ENCODE measurements at places on chromosomes 12 and 14.

- peak; percentile 25 for DNase-seq
Observed at GRCh38 chr12:26158078-26158764, 33.4 kb upstream of the BHLHE41 start.

DNA sequence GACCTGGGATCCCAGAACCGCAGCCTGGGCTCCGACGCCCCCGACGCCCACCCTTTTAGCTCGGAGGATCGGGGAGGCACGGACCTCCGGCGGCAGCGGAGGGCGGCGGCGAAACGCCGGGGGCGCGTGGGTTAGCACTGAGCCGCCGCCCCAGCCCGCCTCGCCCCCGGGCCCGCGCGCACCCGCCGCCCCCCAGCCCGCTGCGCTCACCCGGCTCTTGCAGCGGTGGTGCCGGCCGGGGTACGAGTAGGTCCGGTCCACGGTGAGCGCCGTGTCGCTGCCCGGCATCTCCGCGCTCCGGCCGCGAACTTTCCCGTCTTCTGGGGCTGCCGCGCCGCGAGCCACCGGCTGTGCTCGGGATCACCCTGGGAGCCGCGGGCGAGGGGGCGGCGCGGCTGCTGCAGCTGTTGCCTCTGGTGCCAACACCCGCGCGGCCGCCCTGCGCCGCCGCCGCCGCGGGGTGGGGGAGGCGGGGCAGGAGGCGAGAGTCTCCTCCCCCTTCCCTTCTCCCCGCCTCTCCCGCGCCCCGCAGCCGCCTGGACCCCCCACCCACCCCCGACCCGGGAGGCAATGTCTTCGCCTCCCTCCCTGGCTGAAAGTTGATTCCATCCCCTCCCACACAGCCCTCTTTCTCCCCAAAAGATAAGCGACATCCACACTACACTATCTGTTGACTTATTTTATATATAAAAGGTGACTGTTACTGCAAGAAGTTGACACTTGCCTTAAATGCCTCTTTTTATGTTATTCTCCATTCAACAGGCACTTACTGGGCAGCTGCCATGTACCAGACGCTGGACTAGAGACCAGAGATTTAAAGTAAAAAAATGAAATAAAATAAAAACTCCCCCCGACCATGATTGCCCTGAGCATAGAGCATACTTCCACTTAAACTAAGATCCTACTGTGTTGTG is at the start of gene TMCC3:
TSS of gene TMCC3 (minus strand) at position 415 of the 914 bp plus-strand sequence. CDS start at position 288, 127 bp downstream.
- DNase-seq, result no peak

DNA sequence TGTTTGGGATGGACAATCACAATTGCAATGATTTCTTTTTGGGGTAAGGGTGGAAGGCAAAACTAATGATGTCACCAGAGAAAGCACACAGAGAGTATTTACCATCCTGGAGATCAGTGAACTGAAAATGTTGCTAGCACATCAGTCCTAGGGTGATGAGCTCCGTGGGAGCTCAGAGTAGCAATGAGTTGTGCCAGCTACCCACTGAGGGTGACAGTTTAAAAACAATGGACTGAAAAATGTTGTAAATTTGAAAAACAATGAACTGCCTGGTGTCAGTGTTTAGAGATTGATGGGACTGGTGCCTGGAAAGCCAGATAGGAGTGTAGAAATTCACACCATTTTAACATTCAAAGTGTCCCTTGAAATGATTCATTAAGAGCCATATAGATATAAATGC is 198.5 kb downstream of the ATP23 start:
- peak; percentile 20 for DNase-seq

- DNase-seq, result no peak
Observed at GRCh38 chr14:100294963-100295330, 11.3 kb downstream of the SLC25A29 start.

GRCh38 chr12:31216479-31216878 is 109.5 kb downstream of the SINHCAF start:
- no peak for DNase-seq

- DNase-seq, result no peak
Observed at GRCh38 chr12:52865090-52865944, 16.5 kb upstream of the KRT78 start.

- no peak for DNase-seq
Observed at GRCh38 chr14:102419276-102419675, 56.5 kb downstream of the TECPR2 start.

GRCh38 chr12:120764816-120765215 is 39.2 kb downstream of the ACADS start:
- no peak for DNase-seq

- DNase-seq, result no peak
Observed at GRCh38 chr14:72986214-72986613, 40.7 kb downstream of the ZFYVE1 start.

DNA sequence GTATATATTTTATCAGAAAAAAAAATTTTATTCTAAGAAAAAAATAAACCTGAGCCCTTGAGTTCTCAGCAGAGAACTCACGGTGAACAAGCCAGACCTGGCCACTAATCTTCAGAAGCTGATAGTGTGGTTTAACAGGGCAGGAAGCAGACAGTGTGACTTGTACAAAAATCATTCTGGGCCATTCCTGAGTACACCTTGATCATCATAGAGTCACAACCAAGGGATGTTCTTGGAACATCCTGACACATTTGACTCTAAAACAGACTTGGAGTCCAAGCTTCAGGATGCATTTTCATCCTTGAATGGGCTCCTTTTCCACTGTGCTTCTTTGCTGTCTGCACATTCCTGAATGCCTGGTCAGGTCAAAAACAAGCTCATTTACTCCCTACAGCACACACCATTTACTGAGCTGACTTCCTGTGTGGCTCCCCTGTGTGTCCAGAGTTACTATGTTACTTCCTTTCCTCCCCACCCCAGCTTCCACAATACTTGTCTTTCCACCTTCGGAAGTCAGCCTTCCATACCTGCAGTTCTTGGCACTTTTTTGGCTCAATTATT is 112.0 kb downstream of the ANO6 start:
- DNase-seq, result peak; percentile 9

GRCh38 chr12:54926246-54926645 is 58.3 kb downstream of the TESPA1 start:
- peak; percentile 9 for DNase-seq

GRCh38 chr12:41605545-41606305 is 417.6 kb downstream of the PDZRN4 start:
- DNase-seq, result no peak

- DNase-seq, result no peak
Observed at GRCh38 chr12:115572440-115572839, 705.1 kb downstream of the MED13L start.

GRCh38 chr12:110249716-110250225 is 31.3 kb upstream of the ATP2A2 start:
- no peak for DNase-seq

DNA sequence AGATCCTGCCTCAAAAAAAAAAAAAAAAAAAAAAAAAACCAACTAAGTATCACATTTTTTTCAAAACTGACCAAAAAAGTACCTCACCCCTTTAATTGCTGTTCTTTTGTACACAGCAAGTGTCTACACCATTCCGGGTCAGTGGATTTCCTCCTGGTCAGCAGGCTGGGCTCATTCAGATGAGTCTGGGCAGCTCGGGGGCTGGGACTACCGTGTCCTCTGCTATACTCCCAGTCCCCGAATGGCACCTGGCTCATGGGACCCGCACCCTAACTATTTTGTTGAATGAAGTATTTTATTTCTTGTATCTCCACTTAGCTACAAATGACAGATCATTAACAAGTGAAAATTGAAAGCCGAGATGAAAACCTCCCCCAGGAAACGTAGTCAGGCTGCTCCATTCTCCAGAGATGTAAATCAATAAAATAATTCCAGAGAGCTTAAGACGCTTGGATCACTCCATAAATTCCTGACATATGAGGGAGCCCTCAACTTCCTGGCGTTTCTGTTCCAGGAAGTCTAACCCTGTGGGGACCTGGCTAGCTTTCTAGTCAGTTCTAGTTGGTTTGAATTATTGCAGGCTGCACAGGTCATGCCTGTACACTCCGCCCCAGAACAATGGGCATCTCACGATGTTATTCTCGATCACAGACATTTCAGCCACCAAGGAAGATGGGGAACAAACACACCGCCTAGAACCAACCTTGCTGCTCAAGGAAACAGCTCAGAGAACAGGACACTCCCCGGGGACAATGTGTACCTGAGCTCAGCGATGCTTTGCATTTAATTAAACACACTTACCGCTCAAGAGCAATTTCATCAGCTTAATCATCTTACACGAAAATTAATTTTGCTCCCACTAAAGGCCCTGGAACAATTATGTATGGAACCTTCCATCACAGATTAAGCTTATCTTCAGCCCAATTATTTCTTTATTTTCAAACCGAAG is 76.3 kb downstream of the RIMBP2 start:
- DNase-seq, result no peak

DNA sequence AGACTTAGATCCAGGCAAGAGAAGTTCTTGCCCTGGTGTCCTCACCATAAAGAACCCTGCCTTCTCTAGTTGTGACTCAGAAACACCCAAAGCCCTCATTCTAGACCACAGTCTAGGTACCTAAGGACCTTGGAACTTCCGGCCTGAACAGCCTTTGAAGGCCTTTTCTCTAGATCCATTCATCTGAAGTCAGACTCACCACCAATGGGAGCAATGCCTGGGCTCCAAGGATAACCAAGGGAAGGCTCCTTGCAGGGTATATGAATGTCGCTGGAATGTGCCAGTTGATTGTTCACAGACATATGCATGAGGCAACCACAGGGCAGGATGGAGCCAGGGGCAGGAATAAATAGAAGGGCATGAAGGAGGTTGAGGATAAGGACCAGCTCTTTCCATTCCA is 86.3 kb downstream of the PLCZ1 start:
- DNase-seq, result no peak

GRCh38 chr12:88015825-88016224 is 13.4 kb downstream of the C12orf50 start:
- no peak for DNase-seq

DNA sequence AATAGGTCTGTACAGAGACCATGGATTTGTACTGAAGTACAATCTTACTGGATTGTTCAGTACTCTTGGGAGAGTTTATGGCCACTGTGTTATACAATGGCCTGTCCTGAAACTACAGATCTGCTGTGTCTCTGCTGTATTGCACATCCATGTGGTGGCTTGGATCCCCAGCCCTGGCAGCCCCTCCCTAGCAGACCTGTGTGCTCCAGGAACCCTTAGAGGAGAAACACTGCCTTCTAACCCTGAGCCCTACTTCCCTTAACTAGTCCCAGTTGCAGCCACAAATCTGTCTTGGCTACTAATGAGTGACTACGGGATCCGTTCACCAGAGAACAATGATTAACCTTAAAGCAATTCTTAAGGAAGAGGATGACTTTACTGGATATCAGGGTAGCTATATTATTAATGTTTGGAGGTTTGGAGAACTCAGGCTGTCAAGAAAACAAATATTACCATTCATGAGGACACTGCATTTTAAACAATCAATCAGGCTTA is 27.7 kb downstream of the RNF34 start:
- no peak for DNase-seq

- DNase-seq, result no peak
Observed at GRCh38 chr12:52587563-52587962, 13.7 kb downstream of the KRT72 start.

DNA sequence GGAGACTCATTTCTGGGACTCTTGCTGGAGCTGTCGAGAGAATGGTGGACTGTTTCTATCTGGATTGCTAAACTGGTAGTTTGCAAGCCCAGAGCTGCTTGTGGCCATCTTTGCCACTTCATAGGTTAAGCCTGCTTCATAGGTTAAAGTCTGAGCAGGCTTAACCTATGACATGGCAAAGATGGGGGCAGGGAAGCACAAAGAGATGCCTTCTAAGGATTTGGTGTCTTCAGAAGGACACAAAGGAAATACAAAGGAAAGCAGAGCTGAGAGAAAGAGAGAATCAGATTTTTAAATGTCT is 78.4 kb upstream of the MAX start:
- no peak for DNase-seq

- DNase-seq, result no peak
Observed at GRCh38 chr12:124036171-124036598, 63.2 kb downstream of the ZNF664 start.

DNA sequence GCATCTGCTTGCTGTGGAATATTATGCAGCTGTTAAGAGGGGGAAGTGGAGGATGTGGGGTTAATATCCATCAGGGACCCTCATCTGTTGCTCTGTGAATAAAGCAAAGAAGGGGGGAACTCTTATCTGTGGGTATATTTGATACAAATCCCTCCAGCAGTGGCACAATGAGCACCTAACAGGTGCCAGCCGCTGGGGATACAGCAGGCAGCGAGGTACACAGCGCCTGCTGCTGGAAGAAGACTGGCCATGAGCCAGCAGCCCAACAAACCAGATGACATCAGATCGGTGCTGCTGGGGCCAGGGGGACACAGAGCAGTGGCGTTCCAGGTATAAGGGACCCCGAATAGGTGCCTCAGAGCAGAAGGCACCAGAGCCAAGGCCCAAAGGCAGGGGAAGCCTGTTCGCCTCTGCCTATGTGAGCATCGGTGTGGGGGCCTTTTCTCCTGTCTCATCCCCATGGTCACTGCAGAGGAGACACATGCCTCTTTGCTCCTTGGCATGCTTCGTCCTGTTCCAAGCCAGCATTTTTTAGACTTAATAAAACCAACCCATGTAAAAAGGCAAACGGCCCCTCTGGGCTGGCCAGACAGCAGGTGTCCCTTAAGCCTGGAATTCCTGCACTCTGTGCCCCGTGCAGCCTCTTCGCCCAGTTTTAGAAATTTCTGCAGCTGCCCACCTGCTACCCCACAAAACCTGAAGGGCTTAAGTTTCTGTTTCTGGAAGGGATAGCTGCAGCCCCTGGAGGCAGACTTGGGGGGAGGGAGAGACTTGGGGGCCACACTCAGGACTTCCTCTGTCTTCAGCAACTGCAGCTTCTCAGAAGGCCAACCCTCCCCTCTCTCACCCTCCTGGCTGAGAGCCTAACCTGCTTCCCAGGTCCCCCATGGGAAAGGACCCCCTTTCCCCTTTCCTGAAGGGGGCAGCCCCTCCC is 1.6 kb upstream of the CKB start:
- no peak for DNase-seq

GRCh38 chr14:103360548-103360947 is 24.7 kb upstream of the MARK3 start:
- no peak for DNase-seq

- DNase-seq, result no peak
Observed at GRCh38 chr14:102949801-102950451, 27.5 kb downstream of the AMN start.

- no peak for DNase-seq
Observed at GRCh38 chr12:105522166-105522825, 191.8 kb downstream of the C12orf75 start.

GRCh38 chr12:57106021-57106708 is 5.0 kb downstream of the STAT6 start:
- DNase-seq, result no peak

- no peak for DNase-seq
Observed at GRCh38 chr14:64772397-64772950, 68.2 kb downstream of the PLEKHG3 start.

- no peak for DNase-seq
Observed at GRCh38 chr12:27965411-27965810, 7.1 kb downstream of the PTHLH start.

All from iPS DF 19.7 (cell line).